ENCODE measurements at places on chromosomes 11 and 22.
A peak's percentile ranks its signal among the peaks of the same experiment; 100 is the strongest.

- DNase-seq = peak; percentile 12
These were observed 51.4 kb upstream of the ACAT1 start for GRCh38 chr11:108069947-108070346.

DNA sequence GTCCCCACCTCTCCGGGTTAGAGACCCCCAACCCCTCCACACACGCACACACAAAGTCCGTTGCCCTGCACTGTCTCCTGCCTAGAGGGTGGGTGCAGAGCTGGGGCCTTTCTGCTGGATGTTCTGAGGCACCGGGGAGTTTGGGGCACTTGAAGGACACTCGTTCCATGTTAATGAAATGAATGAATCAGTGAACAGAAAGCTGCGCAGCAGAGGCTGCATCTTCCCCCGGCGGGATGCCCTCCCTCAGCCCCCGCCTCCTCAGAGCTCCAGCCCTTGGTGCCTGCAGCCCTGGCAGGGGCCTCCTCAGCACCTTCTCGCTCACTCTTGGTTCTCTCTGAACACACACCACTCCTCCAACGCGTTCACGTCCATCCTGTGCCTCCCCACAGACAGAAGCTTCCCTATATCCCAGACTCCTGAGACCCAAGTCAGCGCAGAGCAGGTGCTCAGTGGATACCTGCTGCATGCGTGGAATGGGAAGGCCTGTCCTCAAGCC is 611.9 kb downstream of the TBC1D22A start:
- no peak for DNase-seq

DNA sequence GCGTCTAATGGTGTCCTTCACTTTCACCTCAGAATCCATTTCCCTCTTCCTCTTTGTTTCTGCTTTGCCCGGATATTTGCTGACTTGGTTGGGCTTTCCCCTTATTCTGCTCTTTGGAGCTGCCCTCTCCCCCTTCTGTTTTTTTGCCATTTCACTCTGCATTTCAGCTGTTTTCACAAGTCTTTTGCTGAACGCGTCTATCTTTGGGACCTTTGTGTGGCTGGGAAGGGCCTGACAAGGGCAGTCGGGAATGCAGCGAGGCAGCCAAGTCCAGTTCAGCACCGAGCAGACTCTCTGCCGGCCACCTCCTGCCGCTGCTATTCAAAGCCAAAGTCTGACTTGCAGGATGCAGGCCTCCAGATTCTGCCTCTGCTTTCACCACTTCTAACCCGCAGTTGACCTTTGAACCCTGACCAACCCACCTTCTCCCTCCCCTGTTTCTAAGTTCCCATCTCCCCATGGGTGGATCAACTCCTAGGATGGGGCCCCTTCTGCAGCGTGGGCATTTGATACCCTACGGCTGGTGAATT is 38.2 kb downstream of the FEZ1 start:
- no peak for DNase-seq

GRCh38 chr11:88569342-88569741 is 231.8 kb upstream of the CTSC start:
- no peak for DNase-seq

DNA sequence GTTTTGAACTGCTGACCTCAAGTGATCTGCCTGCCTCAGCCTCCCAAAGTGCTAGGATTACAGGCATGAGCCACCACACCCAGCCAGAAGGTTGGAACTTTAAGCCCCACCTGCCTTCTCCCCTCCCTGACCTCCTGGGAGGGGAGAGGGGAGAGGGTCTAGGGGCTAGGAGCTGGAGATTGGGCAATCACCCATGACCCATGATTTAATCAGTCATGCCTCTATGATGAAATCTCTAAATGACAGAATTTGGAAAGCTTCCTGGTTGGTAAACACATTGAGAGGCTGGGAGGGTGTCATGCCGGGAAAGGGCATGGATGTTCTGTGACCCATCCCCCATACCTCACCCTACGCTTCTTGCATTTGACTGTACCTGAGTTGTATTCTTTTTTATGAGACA is 17.1 kb upstream of the TFIP11 start:
- DNase-seq = no peak

DNA sequence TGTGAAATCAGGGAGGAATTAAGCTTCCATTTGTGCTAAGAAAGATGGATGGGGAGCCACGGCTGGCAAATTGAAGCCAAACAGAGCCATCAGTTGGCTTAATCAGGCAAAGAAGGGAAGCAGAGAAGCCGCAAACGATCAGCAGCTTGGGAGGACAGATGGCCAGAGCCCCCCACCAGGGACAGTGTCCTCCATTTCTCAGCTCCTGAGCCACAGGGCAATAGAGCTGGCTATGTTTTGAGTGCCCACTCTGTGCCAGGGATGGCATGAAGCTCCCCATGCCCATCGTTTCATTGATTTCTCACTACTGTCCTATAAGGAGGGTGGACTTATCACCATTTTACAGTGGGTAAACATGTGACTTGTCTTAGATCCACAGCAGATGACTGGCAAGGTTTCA is 126.3 kb upstream of the ASPHD2 start:
- no peak for DNase-seq

GRCh38 chr11:100629671-100630070 is 57.4 kb upstream of the ARHGAP42 start:
- DNase-seq = no peak

GRCh38 chr11:35163702-35164496 is 24.9 kb downstream of the CD44 start:
- no peak for DNase-seq

DNA sequence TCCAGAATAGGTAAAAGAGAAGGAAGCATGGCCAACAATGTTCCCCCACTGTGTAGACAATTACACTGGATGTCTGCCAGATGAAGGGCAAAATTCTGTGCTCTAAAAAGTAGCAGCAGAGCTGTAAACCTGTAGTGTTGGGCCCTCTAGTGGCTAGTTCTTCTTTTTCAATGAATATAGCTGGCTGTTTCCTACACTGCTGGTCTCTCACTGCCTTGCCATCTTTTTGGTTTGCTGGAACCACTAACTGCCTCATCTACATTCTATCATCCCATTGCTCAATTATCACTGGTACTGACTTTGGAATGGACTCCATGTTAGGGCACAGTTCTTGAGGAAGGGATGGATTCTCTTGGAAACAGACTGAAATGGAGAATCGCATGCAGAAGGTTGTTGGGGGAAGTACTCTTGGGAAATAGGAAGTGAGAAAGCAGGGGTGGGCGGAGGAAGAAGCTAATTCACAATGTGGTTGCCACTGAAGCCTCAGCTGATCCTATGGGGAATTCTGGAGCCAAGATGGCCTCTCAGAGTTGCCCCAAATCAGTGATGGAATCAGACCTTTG is 17.9 kb downstream of the KCNE3 start:
- DNase-seq = peak; percentile 81

DNA sequence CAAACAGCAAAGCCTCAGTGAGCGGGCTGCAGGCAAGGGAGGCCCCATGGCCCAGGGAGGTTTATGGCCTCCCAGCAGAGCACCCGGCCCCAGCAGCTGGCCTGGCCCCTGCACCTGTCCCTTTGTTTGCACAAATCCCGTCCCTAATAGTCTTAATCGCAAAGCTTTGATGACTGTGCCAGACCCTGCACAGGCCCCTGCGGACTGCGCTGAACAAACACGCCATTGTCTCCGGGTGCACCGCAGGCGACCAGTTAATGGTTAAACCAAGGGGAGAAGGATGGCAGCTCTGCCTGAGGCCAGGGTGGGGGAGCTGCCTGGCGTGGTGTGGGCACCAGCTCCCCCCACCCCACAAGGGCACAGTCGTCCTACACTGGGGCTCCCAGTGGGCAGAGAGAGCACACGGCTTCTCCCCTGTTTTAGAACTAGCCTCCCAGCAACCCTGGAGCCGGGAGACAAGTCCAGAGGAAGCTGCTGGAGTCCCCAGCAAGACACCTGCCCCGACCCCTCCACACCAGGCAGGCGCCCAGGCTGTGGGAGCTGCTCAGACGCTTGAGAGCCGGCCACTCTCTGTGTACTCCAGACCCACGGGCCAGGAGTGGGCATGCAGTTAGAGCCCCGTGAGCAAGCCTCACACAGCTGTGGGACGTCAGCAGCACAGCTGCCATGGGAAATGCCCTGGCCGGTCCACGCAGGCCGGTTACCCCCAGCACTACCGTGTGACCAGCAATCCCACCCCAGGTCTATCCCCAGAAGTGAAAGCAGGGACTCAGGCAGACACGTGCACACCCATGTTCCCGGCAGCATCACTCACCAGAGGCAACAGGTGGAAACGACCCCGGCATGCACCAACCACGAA is 39.7 kb upstream of the TH start:
- DNase-seq = no peak

DNA sequence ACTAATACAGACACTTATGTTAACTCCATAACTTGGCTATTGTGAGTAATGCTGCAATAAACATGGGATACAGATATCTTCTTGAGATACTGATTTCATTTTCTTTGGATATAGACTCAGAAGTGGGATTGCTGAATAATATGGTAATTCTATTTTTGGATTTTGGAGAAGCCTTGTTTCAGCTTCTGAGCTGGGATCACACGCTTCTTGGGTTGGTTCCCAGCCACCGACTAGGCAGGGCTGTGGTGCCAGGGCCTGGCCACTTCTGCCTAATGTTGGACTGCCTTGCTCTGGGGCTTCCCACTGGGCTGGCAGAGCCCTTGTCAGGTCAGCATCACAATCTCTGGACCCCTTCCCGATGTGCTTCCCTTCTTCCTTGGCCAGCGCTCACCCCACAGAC is 14.0 kb upstream of the MCHR1 start:
- no peak for DNase-seq

DNA sequence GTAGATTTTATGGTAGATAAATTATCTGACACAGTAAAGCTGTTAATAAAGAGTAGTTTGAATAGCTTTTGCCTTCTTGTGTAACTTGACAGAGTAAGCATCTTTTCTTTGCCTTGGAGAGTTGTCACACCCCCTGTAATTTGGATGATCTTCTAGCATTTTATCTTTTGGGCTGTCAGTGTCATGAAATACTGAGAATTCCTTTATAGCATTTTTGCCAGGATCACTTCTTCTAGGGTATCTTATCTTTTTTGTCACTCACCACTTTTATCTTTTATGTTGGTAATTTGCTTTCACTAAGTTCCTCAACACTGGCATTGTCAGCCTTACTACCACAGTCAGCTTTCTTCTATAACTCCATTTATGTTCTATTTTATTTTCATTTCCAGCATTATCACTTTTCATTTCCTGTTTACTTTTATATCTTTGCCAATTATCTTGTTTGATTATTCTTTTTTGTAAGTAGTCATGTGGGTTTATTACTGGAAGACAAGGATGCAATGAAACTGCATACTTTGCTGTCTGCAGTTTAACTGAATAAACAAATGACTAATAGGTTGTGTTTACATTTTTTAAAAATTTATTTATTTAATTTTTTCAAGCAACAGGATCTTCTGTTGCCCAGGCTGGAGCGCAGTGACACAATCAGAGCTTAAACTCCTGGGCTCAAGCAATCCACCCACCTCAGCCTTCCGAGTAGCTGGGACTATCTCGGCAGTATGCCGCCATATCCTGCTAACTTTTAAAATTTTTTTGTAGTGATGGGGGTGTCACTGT is 28.1 kb upstream of the ACAT1 start:
- no peak for DNase-seq

DNA sequence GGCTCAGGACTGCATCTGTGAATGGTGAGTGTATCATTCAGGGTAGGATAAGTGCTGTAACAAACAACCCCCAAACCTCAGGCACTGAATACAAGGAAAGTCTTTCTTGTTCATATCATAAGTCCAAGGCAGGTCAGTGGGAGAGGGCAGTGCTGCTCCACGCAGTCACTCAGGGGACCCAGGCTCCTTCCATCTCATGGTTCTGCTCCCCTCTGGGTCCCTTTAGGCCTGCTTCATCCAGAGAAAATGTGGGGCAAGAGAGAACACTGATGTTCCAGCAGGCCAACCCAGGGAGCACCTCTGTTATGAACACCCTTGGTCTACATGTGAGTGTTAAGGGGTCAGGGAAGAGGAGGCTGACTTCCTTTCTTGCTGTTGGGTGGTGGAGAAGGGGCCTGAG is 187.8 kb downstream of the CHST1 start:
- DNase-seq = no peak

DNA sequence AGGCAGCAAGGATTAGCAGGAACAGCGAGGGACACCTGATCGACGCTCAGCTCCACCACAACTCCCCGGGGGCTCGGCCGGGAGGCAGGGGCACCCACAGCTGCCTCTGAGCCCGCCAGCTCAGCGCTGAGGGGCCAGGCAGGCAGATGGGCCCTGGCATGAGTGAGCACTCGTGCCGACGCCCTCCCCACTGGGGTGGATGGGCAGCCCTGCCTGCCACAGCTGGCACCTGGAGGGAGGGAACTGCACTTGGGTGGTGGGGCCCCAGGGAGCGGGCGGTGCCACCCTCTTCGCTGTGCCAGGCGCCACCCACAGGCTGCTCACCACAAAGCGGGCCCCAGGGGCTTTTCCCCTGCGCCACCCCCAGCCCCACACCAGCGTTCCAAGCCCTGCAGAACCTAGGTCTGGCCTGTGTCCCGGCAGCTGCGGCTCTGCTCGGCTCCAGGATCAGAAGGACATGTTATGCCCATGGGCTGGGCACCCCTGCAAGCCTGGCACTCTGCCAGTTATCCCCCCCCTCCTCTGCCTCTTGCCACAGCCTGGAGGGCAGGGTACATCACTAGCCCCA is 28.8 kb downstream of the WNT7B start:
- no peak for DNase-seq

DNA sequence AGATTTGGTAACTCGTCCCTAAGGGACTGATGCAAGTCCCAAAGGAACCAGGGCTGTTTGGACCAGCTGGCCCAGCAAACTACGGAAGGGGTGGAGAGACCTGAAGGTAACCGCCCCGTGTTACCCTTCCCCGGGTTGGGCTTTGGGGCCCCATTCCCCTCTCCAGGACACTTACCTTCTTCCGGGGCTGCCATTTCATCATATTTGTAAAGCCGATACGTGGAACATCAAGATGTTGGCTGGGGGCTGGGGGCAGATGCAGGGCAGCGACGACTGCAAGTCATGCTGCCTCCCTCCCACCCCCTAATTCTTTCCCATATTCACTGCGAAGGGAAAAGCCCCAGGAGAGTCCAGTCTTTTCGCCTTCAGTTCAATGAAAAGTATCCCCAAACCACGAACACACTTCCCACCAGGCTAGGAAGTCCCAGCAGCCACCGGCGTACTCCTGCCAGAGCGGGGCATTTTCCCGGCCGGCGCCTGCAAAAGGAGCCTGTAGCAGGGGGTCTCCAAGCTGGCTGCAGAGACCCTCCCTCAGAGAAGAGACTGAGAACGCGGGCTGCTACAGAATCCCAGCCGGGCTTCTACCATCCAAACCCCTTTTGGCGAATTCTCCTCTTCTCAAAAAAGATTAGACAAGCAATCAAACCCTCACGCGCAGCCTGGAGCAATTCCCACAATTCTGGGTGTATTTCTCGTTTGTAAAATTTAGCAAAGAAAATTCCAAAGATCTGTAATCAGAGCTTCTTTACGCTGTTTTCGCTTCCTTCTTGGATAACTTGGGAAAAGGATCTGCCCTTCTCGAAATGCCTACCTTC is 236.7 kb downstream of the TTC28 start:
- DNase-seq = peak; percentile 65

- DNase-seq = no peak
These were observed 76.6 kb upstream of the LMO1 start for GRCh38 chr11:8340296-8340695.

- DNase-seq = no peak
These were observed 213.6 kb downstream of the LRRC4C start for GRCh38 chr11:41245704-41246398.

- no peak for DNase-seq
These were observed 10.0 kb upstream of the ASCC2 start for GRCh38 chr22:29848111-29848510.
